ENCODE measurements at places on chromosomes 7 and 10. TPM values are rescaled to one million over a fixed set of nuclear protein-coding genes. Genes with fewer than 3 reads are reported as not detected.

- no peak for DNase-seq
Measured at GRCh38 chr7:95904099-95904498, 131.7 kb downstream of the DYNC1I1 start.

- DNase-seq: no peak
Measured at GRCh38 chr10:69382382-69383117, 34.2 kb downstream of the TACR2 start.

GRCh38 chr10:132536241-132536876 lies 1.2 kb upstream of the INPP5A start:
- DNase-seq: no peak

The SAP25 gene
- 2.9 TPM for total RNA-seq

- DNase-seq: no peak
Measured at GRCh38 chr10:92027141-92027540, 103.6 kb downstream of the BTAF1 start.

GRCh38 chr10:97466755-97467154 lies 20.8 kb downstream of the ZDHHC16 start:
- DNase-seq: no peak

DNA sequence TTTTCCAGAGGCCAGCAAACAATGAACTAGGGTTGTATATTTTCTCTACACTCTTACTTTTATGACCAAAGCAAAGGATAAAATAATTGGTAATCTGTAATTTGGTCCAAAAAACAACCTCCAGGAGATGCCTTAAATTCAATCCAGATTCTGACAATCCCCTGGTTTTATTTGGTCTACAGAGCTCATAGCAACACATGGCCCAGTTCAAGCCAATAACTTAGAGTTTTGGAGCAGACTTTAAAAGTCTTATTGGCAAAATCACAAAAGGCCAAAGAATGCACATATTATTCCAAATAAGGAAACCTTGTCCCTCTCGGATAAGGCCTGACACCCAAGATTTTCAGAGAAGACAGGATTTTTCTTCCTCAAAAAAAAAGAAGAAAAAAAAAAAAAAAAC lies 51.9 kb downstream of the SORBS1 start:
- no peak for DNase-seq

DNA sequence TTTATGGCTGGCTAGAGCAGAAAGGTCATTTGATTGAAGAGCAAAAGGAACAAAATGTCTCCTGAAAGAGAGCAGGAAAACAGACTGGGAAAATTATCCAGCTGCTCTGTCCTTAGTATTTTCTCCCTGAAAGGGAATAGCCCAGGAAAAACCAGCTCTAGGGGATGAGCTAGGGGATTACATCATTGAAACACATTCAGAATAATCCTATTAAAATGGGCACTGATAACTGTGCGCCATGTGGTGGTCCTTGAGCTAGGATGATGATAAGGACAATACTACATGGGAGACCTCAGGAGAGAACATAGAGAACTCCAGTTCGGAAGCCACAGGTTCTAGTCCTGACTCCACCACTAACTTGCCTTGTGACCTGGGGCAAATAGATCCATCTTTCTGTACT lies 873.8 kb downstream of the TYW1 start:
- DNase-seq: no peak

All from vagina (tissue), 2 donors.